Activated T-helper 1 cell treated with anti-CD3 and anti-CD28 coated beads, Interleukin-2, amount 50 U/mL, for 16 hours (primary cell): ENCODE measurements at places on chromosomes 2 and 18.

DNA sequence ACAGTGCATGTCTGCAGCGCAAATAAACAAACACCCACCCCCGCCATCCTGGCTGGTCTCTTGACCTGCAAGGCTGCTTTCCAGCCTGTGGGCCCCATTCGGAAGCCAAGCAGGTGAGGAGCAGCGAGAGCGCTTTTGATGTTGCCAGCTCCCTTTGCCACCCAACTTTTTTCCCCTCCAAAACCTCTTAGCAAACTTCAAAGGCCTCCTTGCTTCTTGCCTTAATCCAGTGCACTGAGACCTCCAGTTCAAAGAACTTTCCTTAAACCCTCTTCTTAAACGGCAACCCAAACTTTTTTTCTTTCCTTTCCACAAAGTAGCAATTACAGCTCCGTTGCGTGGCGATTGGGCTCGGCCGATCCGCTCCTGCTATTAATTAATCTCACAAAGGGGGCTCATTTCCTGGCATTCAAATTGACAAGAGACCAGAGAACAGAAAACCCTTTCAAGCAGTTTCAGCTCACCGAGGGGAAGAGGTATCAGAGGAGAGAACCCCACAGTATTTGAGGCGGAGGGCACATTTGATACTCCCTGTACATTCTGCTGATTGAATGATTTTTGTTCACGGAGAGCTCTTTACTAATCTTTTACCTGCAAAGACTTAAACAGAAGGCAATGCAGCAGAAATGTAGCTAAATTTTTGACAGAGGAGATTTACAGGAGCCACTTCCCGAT, 531.4 kb downstream of the TMEM182 start:
- no peak for DNase-seq

DNA sequence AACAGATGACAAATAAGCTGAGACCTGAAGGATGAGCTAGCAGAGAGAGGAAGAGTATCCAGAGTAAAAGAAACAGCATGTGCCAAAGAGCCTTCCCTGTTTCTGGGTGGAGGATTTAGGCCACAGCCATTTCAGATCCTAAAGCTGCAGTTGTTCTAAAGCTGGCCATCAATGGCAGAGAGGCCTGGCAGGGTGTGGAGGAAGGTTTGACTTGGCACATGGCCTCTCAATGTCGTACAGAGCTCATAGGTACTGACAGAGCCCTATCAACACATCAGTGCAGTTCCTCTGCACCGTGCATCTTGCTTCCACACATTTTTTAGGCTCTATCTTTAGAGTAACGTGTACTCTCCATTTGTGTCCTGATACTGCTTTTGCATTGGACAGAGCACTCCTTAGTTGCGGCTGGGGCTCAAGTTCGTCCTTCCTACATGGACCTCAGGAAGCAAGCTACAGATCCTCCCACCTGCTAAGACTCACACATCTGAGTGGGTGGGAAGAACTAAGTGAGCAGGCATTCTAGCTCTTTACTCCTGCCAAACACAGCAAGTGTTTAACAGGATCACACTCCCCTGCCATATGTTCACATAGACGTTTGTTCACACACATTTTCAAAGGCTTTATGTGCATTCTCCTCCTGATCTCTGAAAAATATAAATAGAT, 3.0 kb upstream of the CHMP3 start:
- no peak for DNase-seq

- no peak for DNase-seq
These were observed 63.5 kb upstream of the AGPS start for GRCh38 chr2:177329064-177329463.

DNA sequence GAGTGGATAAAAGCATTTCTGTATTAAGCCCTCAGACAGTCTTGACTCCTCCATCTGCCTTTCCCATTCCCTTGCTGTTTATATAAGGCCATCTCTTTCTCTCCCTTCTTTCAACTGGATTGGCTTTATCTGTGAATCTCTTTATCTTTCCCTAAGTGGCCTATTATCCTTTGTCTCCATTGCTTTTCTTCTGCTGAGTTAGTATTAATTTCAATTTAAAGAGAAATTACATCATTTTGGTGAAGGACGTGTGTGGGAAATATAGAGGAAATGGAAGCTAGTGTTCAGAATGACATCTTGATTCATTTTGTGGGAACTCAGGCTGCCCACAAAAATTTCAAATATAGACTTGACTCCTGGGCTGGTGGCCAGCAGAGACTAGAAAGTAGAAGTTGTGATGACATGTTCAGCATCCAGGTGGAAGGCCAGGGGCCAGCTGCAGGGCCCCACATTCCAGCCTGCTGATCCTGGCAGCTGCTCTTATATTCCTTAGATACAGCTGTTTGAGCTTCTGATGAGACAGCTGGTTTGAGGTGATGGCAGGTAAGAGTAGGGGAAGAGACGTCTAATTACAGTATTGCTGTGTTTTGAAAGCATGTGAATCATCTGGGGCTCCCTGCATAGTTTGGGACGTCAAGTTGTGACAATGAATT, 52.3 kb downstream of the DIS3L2 start:
- DNase-seq, result no peak
